ENCODE measurements at places on chromosomes 6 and 20. TPM values are rescaled to one million over a fixed set of nuclear protein-coding genes. Genes with fewer than 3 reads are reported as not detected.

Gene CPXM1
- polyA plus RNA-seq = 4.5 TPM

DNA sequence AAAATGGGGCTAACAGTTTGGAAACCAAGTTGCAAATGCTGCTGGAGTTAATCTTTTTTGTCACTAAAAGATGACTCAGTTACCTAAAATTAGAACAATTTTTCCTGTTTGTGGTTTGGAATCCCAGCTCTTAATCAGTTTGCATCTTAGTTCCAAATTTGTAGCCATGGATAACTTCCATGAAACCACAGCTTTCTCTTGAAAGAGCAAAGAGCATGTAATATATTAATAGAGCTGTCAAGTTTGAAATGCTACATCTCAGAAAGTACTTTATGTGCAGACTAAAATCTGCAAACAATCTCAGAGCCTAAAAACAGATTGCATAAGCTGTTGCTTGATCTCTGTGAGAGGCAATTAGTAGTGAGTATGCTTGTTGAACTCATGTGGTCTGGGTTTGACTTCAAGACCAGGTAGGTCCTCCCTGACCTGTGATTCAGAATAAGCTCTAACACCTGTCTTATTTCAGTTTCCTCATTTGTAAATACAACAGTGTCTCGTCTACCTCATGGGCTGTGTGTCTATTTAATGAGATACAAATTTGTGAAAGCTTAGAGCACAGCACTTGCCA lies 23.5 kb downstream of the DHX35 start:
- DNase-seq = peak; percentile 73

Gene MCCD1
- polyA plus RNA-seq = not detected

DNA sequence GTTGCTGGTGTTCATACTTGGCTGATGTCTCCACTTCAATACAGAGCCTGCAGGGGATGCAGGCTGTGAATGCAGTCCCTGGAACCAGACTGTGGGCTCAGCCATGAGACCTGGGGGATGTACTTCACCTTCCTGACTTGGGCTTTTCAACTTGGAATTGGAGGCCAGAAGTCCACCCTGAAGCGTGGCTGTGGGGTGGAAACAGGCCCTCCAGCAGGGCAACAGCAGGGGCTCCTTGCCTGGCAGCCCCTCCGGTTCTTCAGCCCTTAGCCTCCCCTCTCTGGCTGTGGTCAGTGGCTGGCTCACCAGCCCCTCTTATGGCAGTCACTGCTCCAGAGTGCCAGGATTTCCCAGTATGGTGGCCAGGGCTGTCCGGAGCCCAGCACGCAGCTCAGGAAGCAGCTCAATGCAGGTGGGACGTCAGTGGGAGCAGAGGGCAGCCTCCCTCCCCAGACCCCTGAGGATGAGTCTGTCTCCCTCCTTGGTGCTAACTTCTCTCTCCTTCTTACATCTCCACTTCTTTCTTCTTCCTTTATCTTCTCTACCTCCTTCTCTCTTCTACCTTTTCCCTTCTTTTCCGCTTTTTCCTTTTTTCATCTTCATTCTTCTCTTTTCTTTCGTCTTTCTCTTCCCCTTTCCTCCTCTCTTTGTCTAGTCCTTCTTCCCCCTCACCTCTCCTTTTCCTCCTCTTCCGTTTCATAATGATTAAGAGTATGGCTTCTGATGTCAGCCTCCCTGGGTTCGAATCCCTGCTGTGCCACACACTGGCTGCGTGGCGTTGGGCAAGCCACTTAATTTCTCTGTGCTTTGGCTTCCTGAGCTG lies 45.3 kb downstream of the SLC52A3 start:
- no peak for DNase-seq

Gene FOXS1
- polyA plus RNA-seq = not detected

DNA sequence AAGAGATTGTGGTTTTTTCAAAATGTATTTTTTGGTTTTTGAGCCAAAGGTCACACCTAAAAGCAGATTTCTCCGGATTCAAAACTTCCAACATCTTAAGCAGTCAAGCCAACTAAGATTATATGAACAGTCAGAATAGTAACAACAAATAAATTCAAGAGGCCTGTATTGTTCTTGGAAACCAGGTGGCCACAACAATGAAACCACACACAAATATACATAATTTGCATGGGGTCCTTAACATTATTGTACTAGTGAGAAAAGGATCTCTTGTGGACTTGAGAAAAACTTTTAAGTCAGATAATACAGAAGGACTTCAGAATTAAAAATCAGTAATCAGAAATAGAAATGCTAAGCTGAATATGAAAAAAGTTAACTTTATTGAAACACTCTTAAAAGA lies 40.6 kb downstream of the NOL7 start:
- DNase-seq = no peak

- DNase-seq = peak; percentile 47
Measured at GRCh38 chr6:108598305-108598863, 37.7 kb downstream of the FOXO3 start.

DNA sequence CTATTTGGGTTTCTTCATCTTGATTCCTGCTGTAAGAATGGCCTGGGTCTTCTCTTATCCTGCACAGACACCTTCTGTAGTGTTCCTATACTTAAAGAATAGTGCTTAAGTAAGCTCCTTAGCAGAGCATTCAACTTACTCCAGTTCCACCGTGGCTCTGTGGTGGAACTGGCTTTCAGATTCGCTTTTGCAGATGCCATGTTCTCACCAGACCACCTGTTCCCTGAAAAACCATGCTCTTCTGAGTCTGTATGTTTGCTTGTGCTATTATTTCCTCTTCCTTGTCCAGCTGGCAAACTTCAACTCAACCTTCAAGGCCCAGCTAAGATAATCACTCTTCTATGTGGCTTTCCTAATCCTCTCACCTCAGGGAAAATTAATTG lies 4.9 kb downstream of the ELMO2 start:
- no peak for DNase-seq

DNA sequence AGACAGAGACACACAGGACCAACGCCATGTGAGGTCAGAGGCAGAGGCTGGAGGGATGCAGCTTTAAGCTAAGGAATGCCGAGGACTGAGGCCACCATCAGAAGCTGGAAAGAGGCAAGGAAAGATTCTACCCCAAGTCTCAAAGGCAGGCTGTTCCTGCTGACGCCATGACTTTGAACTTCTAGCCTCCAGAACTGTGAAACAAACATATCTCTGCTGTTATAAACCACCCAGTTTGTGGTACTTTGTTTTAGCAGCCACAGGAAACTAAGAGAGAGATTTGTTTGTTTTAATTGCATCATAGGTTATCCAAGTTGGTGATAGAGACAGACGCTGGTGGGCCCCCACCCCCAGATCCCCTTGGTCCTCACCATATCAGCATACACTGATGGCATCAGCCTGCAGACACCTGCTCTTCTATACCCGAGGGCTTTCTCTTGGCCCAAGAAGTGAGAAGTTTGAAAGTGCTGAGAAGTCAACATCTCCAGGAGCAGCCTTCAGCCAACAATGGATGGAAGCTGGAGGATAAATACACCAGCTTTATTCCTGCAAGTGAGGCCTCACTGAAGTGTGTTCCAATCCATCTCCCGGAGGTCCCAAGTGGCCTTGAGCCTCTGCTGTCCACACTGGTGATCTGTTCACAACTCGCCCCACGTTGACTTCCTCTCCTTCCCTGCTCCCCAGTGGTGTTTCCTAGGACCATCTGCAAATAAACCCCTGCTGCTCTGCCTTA lies 154.7 kb downstream of the BTBD3 start:
- no peak for DNase-seq

Gene HLA-C
- 104 TPM for polyA plus RNA-seq

- peak; percentile 18 for DNase-seq
Measured at GRCh38 chr6:13697857-13698256, 13.8 kb downstream of the RANBP9 start.

Gene ISM1
- 0.03 TPM for polyA plus RNA-seq

Gene MATN4
- polyA plus RNA-seq = 0.13 TPM

Gene MYMX
- polyA plus RNA-seq = not detected

- DNase-seq = no peak
Measured at GRCh38 chr6:43921039-43921438, 151.0 kb downstream of the VEGFA start.

Gene FAM83B
- polyA plus RNA-seq = not detected

GRCh38 chr20:24960302-24960801 lies 11.3 kb downstream of the CST7 start:
- DNase-seq = no peak

GRCh38 chr6:114886670-114887436 lies 544.0 kb upstream of the HS3ST5 start:
- DNase-seq = no peak

- DNase-seq = no peak
Measured at GRCh38 chr6:139920027-139920775, 545.8 kb upstream of the CITED2 start.

DNA sequence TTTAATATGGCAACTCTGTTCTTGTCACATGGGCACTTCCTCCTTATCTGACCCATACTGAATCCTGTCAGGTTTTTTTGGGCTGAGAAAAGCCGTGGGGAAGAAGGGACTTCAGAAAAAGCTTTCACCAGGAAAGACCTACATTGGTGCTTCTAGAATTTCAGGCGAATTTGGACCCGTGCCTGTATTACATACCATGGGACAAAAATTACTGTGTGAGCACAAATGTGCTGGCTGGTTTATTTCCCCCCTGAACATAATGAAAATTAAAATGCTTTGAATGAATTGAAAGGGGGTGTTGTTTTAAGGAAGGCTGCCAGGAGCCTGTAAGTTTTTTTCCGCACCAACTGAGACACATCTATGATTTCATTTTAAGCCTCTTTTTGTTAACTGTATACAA lies 29.6 kb downstream of the CAP2 start:
- DNase-seq = no peak

DNA sequence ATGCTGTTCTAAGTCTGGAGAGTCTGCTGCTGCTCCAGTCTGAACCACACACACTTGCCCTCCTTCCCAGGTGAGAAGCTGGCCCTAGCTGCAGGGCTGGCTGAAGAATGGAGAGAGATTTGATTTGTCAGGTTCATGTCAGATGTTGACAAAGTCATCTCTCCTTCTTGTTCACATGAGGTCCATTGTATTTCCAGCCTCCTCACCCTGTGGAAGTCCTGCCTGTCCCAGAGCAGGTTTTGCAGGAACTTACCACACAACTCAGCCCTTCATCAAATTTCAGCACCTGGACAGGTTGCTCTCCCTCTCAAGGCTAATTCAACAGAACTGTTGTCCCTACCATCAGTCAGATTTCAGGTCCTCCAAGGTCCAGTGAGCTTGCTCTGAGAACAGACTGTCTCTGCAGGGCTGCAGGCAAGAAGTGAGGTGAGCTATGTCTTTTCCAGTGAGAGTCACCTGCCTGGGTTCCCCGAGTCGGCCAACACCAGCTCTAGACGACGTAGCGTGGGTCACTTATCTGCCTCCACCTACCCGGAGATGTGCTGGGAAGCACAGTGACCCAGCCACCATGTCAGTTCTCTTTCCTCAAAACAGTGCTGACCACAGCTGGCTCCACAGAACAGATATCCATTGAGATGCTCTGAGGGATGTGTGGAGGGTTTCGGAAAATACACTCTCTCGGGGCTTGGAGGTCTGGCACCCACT lies 58.0 kb upstream of the CD93 start:
- DNase-seq = no peak

Gene SLC12A5
- 2.2 TPM for polyA plus RNA-seq

GRCh38 chr6:56524891-56525703 lies 117.6 kb downstream of the DST start:
- DNase-seq = peak; percentile 96

Gene MOXD1
- 16.5 TPM for polyA plus RNA-seq

Gene MLN
- not detected for polyA plus RNA-seq

DNA sequence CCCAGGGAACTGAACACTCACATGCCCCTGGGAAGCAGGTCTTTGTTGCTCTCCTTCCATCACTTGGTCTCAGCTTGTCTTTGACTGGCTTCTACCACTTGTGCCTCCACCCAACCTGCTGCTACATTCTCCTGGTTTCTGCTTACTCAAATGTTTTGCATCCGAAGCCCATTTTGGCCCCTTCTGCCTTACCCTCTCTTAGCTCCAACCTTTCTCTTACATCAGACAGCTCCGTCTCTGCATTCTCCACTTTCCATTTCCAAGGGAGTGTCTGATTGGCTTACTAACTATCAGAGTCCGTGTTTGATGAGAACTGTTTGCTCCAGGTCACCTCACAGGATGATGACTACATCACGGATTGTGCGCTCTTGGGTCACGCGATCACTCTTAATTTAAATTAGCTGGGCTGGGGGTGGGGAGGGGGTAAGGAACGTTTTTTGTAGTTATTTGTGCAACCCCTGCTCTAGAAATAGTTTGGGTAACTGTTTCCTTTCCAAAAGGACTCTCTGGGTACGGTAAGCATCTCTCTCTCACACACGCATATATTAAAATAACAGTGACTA lies 844 bp upstream of the ABRACL start:
- peak; percentile 63 for DNase-seq

Gene ELOVL4
- polyA plus RNA-seq = 2.2 TPM

GRCh38 chr20:35296101-35296554 lies 3.9 kb upstream of the FAM83C start:
- DNase-seq = no peak

Gene CCDC170
- 0.12 TPM for polyA plus RNA-seq

- peak; percentile 33 for DNase-seq
Measured at GRCh38 chr6:161088676-161089328, 97.2 kb downstream of the MAP3K4 start.

Gene CLDN20
- polyA plus RNA-seq = not detected

Gene GSTA3
- polyA plus RNA-seq = not detected

Gene METTL24
- not detected for polyA plus RNA-seq

Gene LY6G5C
- polyA plus RNA-seq = 2.1 TPM

GRCh38 chr6:147738516-147739162 lies 230.1 kb downstream of the SAMD5 start:
- peak; percentile 27 for DNase-seq

GRCh38 chr6:18326001-18326400 lies 61.1 kb upstream of the RNF144B start:
- DNase-seq = no peak

- no peak for DNase-seq
Measured at GRCh38 chr20:56989516-56989915, 276.9 kb downstream of the BMP7 start.

GRCh38 chr20:58138395-58138794 lies 90.1 kb downstream of the ANKRD60 start:
- no peak for DNase-seq

Gene PDE10A
- polyA plus RNA-seq = 3.9 TPM

DNA sequence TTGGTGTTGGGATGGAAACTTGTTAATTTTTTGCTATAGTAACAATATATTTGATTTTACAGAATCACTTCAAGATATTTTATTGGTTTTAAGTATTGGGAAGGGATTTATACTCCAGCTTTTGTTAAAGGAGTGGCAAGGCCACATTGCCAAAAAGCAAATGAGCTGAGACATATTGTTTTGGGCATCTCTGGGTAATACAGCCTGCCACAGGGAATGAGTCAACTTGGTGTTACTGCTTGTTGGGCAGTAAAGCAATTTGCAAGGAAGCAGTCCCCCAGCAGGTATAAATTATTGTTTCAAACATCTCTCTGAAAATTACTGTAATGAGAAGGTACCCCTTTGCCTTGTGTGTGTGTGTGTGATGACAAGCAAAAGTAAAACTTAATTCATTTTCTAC lies 868.3 kb upstream of the FLRT3 start:
- DNase-seq = no peak

- DNase-seq = no peak
Measured at GRCh38 chr6:152698692-152699091, 995 bp downstream of the MYCT1 start.

Gene CLIC5
- polyA plus RNA-seq = not detected

DNA sequence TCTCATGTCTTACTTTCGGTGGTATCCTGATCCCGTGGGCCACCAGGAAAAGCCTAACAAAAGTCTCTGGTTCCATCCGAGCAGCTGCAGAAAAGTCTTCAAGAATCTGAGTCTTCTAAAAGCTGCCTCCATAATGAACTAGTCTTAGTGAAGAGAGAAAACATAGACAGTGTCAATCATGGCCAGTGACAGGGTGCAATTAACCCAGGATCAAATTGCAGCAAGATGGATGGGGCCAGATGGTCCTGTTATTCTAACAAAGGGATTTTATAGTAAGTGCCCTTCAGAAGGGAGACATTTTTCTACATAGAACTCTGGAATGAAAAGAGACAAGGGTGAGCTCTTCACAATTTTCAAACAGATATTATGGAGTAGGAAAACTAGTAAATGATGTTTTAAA lies 281.6 kb upstream of the ZFP64 start:
- DNase-seq = no peak
